Hepatic stellate cell (primary cell): ENCODE measurements at places on chromosomes 2 and 18.

- DNase-seq = no peak
These were observed 36.5 kb upstream of the PTPN4 start for GRCh38 chr2:119723186-119723585.

DNA sequence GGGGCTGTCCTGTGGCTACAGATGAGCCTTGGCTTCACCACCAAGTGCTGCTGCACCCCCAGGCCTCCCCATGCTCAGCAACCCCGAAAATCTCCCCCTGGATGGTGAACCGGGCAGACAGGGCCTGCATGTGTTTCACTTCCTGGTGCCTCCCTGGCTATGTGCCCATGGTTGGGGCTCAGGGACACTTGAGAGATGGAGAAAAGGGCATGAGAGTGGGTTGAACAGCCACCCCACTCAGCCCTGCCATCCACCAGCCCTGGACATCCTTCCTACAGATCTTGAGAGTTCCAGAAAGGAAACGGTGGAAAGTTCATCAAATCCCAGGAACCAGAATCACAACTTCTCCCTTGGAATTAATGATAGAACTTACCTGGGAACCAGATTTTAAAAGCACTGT is 74.7 kb upstream of the TEX51 start:
- DNase-seq = no peak

- peak; percentile 14 for DNase-seq
These were observed 35.0 kb downstream of the YES1 start for GRCh38 chr18:777021-777420.

- no peak for DNase-seq
These were observed 32.0 kb downstream of the SULT1C4 start for GRCh38 chr2:108409768-108410167.

DNA sequence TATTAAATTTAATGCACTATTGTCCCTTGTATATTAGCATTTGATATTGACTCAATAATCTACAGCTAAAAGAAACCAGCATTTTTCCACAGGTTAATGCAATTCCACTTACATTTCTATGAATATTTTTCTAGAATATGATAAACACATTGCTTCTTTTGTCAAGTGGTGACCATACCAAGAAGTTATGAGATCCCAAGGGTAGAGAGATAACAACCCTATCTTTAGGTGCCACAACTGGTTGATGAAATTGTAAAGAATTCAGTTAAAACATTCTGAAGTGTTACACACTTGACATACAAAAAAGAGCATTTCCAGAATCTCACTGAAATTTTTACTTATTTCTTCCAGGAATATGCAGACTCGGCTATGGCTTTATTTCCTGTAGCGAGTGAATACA is 56.0 kb downstream of the ABCG8 start:
- no peak for DNase-seq

DNA sequence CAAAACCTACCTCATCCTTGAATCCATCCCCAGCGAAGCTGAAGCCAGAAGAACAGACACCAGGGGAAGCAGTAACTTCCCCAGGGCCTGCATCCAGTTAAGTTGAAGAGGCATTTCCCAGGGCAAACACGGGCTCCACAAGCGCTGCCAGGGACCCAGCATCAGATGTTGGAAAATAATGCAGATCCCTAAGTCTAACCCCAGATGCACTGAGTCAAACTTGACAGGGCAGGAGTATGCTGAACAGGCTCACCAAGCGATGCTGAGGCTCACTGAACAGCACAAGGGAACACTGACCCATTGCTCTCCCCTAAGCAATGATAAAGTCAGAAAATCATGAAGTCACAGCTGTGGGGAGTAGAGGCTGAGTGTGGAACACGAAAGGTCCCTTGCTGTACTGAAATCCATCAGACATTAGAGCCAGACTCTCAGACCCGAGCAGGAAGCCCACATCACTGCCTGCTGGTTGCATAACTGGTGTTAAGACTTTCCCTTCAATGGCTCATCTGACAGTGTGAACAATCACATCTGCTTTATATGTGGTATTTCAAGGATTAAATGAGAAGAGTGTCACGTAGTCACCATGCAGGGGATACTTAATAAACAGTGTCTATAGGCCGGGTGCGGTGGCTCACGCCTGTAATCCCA is 36.2 kb downstream of the TNS1 start:
- peak; percentile 53 for DNase-seq

DNA sequence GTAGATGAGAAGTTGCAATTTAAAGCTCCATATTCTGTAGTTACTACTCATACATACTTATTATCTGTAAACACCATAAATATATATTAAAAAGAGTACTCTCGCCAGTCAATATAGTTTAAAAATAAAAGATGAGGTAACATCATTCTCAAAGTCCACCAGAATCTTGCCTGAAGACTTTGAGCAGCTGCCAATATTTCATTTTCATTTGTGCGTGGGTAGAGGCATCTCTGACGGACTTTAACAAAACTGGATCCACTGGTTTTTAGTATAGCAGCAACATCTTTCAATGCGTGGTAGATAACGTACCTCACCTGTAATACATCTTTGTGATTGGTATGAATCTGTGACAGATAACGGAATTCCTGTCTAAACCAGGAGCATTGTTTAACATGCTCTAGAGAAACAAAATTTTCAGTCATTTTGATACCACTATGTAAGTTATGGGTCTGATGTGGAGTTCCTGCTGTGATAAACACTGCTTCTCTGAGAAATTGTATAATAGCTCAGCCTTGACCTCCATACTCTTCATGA is 45.0 kb downstream of the WDR75 start:
- no peak for DNase-seq

GRCh38 chr2:58350484-58350883 is 109.4 kb upstream of the FANCL start:
- no peak for DNase-seq

- DNase-seq = no peak
These were observed 40.1 kb downstream of the TMEM17 start for GRCh38 chr2:62465741-62466502.

DNA sequence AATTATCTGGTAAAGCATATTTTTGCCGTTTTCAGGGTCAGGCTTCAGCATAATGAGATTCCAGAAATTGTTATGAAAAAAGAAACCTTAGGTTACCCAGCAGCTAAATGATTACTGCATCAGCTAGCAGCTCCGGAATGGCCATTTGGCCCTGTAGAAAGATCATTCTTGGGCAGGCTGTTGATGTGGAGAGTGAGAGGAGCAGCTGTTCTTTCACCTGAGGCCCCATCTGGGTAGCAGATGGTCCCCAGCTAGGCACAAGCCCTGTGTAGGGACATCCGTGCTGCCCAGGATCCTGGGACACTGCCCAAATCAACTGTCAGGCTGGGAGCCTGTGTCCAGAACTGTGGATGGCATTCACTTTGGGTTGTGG is 61.8 kb downstream of the NEDD4L start:
- no peak for DNase-seq

DNA sequence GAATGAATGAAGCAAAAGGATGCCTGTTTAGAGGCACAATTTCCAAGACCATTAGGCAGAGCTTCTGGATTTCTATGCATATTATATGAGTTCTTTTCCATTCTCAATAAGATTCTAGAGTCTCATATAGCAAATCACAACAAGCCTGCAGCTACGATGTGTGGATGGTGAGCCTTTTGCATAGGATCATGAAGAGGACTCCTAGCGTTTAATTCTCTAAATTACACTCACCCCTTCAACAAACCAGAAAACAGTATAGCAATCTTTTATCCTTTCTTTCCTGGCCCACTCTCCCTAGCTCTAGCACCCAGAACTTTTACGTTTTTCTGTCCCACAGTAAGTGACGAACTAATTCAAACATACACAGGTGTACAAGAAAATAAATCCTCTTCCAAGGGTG is 293.1 kb upstream of the KLHL29 start:
- no peak for DNase-seq

DNA sequence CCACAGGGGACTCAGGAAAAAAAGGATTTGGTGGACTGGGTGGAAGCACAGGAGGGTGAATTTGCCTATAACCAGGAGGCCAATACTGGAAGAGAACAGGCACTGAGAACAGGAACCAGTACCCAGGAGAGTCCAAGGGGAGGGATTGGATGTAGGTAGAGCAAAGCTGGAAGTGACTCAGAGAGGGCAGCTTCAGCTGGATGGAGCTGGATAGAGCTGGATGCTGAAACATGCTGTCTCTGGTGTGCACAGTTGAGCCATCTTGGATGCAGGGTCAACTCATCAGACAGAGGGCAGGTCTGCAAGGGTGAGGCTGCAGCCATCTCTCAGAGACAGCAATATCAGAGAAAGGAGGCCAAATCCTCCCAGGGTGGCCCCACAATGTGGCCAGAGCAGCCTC is 134.0 kb downstream of the GALNT14 start:
- no peak for DNase-seq

GRCh38 chr2:54492335-54492734 is 36.2 kb downstream of the SPTBN1 start:
- DNase-seq = no peak

- no peak for DNase-seq
These were observed 97.4 kb upstream of the CYRIA start for GRCh38 chr2:16763056-16763455.

- DNase-seq = no peak
These were observed 24.1 kb downstream of the SLC14A2 start for GRCh38 chr18:45639408-45639807.

DNA sequence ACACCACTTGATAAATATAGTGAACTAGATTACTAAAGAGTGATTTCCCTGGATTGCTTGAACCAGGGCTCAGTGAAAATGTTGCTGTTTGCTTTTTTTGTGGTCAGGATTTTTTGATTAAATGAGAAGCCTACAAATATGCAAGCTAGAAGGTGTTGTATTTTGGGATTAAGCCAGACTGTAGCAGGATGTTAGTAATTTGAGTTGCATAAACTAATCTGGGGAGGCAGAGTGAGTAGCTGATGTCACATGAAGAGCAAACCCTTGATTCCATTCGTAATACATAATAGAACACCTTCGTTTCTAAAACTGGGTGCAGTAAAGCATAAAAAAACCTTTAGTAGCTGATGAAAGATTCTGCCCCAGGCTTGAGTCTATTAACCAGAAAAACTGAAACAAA is 32.0 kb downstream of the NEDD4L start:
- DNase-seq = no peak

DNA sequence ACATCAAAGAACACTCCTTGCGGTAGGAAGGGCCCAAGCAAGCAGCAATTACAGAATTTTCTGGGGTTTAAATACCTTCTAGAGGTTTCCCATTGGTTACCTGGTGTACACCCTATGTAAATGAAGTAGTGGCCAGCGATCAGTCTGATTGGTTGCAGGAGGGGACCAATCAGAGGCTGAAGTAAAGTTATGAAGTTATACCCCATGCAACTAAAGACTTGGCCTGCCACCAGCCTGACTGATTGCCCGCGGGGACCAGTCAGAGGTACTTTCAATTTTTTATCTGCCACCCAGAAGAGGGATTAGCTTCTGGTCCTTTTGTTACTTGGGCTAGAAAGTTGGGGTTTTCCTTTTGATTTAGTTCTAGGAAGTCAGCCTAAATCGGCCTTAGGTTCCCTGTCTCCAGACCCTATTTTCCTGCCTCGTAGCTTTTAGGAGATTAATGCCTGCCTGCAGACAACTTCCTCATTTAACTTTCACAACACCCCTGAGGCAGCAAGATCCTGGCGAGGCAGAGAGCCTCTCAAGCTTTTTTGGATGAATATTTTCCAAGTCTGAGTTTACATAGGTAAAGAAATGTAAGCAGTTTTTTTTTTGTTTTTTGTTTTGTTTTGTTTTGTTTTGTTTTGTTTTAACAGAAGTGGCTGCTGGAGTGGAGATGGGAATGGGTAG is 1.5 kb upstream of the DGUOK start:
- no peak for DNase-seq

DNA sequence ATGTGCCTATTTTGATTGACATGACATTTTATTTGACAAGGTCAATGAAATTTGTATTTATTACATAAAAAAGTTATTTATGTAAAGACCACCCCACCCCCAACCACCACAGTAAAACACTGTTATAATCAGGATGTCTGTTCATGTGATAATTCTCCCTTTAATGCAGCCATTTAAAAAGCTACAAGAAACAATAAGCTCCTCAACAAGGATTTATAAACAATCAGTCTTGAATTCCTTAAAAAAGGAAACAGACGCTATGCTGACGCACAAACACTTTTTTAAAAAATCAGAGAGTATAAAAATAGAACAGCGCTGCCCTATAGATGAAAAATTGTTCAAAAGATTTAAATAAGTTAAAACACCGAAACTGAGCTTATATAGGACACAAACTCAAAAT is 102.2 kb downstream of the SOS1 start:
- no peak for DNase-seq

- DNase-seq = no peak
These were observed 26.5 kb upstream of the INO80C start for GRCh38 chr18:35524226-35524625.

DNA sequence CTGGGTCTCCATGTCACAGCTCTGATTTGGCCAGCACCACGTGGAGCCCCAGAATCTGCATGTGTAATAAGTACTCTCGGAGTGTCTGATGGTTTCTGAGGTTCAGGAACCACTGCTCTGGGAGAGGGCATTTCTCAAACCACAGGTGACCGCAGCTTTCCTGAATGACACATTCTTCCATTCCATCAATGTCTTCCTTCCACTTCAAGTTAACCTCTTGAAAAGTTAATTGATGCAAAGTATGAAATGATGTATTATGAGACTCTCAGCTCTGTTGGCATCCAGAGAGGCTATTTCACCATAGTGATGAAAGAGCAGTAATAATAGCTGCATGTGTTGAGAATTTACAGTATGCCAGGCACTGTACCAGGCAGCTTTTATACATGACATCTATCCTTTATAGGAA is 61.3 kb upstream of the CRIM1 start:
- DNase-seq = no peak

DNA sequence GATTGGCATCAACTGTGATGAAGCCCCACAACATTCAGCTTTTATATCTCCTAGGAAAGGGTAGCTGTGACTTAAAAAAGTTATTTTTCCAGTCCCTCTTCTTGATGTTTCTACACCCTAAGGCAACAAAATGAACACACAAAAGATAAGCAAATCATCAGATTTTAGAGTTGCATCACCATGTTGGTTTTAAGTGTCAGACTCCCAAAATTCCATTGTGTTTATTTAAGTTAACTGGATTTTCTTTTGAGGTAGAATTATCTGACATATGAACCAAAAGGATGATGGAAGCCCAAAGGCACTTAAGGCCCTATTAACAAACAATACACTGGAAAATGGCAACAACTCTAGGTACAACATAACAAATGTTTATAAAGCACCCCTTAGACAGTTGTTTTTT is 261.7 kb upstream of the SLC39A10 start:
- no peak for DNase-seq

GRCh38 chr18:56423626-56424025 is 214.8 kb downstream of the TXNL1 start:
- DNase-seq = no peak

DNA sequence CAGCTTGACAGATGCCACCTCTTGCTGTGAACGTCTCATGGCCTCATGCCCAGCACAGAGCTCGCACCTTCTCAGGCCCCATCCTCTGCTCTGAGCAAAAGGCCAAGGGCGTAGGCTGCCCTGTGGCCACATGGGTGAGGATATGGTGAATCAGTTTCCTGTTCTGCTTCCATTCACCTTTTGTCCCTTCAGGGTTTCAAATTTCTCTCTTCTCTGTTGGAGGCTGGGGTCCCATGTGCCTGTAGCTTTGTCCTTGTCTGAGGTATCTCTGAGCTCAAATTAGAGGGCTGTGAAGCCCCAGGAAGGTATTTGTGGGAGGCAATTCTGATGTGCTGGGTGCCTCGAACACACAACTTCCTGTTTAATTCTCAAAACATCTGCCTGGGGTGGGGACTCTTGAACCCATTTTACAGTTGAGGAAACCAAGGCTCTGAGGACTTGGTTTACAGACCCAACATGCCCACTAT is 29.0 kb downstream of the ZAP70 start:
- DNase-seq = no peak

GRCh38 chr18:35811896-35812295 is 160.6 kb upstream of the RMP24 start:
- DNase-seq = no peak

GRCh38 chr2:23077596-23077995 is 307.4 kb upstream of the KLHL29 start:
- DNase-seq = no peak
